ENCODE measurements at places on chromosomes 6 and 20.

DNA sequence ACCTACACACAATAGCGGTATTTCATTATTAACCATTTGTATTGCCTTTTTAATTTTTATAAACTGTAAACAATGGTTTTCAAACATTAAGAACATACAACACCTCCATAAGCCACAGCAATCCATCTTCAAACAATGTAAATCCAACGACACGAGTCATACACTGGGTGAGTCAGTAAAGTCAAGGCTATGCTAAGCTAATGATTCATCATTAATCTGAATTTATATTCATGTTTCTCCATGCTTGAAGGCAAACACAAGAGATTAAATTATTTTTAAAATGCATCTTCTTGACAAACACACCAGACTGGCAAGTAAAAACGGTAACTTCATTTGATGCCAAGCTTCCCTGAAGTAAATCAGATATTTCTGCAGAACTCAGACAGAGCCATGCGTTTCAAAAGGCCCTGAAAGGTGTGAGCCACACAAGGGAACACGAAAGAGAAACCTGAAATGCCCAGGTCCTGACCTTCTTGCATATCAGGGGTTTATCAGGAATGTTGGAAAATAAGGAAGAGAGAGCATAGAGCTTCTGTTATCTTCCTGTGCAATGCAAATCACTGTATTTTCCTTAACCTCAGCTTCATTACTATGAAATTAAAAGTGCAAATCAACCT, 162.5 kb downstream of the ALDH8A1 start:
- DNase-seq = no peak

GRCh38 chr6:23350752-23351453, 775.1 kb upstream of the NRSN1 start:
- DNase-seq = no peak

DNA sequence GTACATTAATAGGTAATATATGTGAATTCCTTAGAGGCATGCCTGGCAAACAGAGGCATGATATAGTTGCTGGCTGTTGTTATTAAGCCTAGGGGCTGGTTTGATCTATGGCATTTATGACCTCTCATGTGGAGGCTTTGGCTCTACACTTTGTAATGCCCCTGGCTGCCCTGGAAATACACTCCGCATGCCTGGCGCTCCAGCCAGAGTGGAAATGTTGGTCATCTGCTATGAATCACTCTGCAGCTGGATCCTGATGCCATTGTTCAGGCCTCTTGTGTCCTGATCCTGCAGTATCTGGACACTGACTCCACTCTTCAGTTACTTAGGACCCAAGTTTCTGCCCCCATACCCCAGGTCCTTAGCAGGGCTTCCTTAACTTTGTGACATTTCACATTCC, 200.5 kb upstream of the PCSK2 start:
- no peak for DNase-seq

- DNase-seq = no peak
Measured at GRCh38 chr6:95574811-95575210, 2.5 kb upstream of the MANEA start.

- no peak for DNase-seq
Measured at GRCh38 chr6:13579911-13580310, 5.5 kb downstream of the SIRT5 start.

GRCh38 chr6:156345700-156346099, 431.5 kb upstream of the ARID1B start:
- DNase-seq = no peak

Data from neural progenitor cell (in vitro differentiated cells).